ENCODE measurements at places on chromosomes 4 and X.

GRCh38 chr4:126346654-126347053, 1031.9 kb downstream of the FAT4 start:
- H3K4me3 ChIP-seq, result no peak overlapping the region
- no peak for DNase-seq
- no peaks in the 10 kb centered on the region for H3K4me1 ChIP-seq

DNA sequence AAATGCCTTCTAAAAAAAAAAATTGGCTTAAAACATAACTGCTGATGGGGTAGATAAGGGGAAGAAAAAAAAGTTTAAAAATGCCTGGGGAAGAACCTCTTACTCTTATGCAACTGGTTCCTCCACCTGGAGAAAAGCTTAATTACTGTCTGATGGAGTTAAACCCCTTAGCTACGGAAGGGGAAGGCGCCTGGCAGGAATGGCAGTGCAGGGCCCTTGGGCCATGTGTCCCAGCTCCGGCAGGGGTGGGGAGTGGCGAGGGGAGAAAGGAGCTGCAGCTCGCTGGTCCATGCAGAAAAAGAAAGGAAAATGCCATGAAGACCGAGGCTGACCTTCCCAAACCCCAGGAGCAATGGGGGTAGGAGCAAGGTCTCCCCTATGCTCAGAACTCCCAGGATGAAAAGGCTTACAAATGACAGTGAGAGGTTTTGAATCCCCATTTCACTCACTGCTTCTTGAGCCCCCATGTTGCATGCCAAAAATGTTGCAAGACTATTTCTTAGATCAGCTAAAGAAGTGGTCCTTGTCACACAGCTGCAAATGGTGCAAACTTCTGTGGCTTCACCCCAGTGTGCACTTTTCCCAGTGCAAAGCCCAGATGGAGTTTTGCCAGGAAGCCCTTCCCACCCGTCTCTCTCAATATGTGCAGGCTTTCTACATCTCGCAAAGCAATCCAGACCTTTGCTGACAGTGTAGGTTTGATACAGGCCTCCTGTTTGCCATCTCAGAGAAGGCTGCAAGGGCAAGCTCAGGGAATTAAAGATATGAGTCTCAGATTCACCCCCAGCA, 204.8 kb upstream of the CT83 start:
- DNase-seq, result no peak
- no peaks in the 10 kb centered on the region for H3K36me3 ChIP-seq
- no peaks in the 10 kb centered on the region for H3K4me1 ChIP-seq
- no peak overlapping the region for H3K4me3 ChIP-seq
- no peak overlapping the region for H3K27ac ChIP-seq

DNA sequence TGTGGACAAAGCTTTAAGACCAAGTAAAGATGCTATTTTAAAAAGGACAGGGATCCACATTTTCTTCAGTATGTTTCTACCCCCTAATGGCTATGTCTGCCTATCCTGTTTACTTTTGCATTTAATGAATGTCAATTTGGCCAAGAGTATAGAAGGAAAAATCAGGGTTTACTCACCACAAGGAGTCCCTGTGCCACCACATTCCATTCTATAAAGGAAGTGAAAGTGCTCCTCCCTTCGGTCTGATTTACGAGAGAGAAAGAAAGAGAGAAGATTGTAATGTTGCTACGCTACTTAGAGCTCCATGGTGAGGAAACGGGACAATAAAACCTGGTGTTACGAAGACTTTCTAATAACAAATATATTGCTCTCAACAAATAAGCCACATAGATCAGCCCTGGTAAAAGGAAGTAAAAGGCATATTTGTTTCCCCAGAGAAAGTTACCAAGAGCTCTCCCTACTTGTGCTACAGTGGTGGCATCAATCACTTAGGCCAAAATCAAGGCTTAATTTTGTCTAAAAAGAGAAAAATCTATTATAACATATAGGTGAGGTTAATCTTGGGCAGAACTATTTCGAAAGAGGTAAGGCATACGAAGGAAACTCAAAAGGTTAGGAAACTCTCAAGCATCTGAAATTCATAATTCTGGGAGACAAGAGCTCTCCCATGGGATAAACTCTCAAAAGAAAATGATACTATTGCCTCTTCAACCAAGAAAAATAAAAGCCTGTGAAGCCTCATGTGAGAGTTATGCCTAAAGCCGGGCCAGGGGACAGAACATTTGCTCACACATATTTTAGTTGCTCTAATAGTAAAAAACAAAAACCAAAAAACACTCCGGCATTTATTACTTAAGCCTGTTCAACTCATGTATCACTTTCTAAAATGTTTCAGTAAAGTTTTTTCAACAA, 29.5 kb downstream of the TAPT1 start:
- H3K36me3 ChIP-seq, result peaks cover 34% of the 10 kb centered on the region
- no peaks in the 10 kb centered on the region for H3K27me3 ChIP-seq
- no peaks in the 10 kb centered on the region for H3K4me1 ChIP-seq
- DNase-seq, result no peak
- H3K27ac ChIP-seq, result no peak overlapping the region

GRCh38 chrX:44088510-44089144, 115.4 kb upstream of the NDP start:
- no peak overlapping the region for H3K4me3 ChIP-seq
- no peak overlapping the region for H3K27ac ChIP-seq
- H3K27me3 ChIP-seq, result no peaks in the 10 kb centered on the region

DNA sequence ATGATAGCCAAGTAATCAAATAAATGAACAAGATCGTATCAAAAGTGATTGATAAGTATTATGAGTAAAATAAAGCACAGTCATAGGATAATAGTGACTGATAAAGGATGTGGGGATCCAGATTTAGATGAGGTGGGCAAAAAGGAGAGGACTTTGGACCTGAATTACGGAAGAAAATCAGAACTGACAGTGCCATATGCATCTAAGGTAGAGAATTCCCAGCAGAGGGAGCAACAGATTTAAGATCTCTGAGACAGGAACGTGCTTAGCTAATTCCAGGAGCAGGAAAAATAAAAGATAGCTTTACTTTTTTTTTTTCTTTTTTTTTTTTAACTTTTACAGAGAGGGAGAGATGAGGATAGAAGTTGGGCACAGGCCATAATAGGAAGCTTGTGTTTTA, 189.9 kb downstream of the NWD2 start:
- peaks cover 3% of the 10 kb centered on the region for H3K27me3 ChIP-seq
- H3K36me3 ChIP-seq, result no peaks in the 10 kb centered on the region
- DNase-seq, result no peak
- H3K4me1 ChIP-seq, result no peaks in the 10 kb centered on the region
- H3K4me3 ChIP-seq, result no peak overlapping the region
- no peak overlapping the region for H3K27ac ChIP-seq

DNA sequence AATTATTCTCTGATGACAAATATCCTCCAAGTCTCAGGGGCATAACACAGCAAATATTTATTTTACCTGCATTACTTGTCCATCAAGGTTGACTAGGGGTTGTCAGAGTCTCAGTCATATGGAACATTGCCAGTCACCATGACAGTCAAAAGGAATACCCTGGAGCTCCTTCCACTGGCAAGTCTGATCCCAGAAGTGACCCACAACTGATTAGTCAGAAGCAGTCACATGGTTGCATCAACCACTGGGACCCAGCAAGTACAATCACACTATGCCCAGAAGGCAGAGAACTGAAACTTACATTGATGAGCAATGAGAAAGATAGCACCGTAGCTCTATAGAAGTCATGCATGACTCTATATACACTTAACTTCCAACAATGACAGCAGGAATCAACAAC, 41.9 kb upstream of the SOD3 start:
- no peaks in the 10 kb centered on the region for H3K27me3 ChIP-seq
- DNase-seq, result no peak
- no peak overlapping the region for H3K27ac ChIP-seq
- H3K4me3 ChIP-seq, result no peak overlapping the region
- H3K36me3 ChIP-seq, result no peaks in the 10 kb centered on the region

GRCh38 chr4:128355305-128355704, 67.7 kb upstream of the PGRMC2 start:
- no peaks in the 10 kb centered on the region for H3K4me1 ChIP-seq
- H3K36me3 ChIP-seq, result no peaks in the 10 kb centered on the region
- DNase-seq, result no peak
- H3K4me3 ChIP-seq, result no peak overlapping the region
- no peaks in the 10 kb centered on the region for H3K27me3 ChIP-seq

DNA sequence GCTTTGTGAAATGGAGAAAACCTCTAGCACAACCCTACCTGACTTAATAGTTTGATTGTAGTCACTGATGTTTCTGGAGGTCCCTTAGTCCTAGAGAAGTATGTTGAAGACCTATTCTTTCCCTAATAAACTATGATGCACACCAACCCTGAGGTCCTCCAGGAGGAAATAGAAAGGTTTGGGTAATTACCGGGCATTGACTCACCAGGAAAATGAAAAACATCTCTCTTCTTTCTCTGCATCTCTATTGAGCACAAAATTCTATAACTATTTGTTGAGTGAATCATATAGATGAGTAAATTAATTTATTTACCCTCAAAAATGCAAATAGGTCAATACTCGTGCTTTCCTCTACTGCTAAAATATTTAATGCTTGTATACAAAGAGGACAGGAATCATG, 582.4 kb upstream of the FAM241A start:
- no peaks in the 10 kb centered on the region for H3K36me3 ChIP-seq
- H3K4me3 ChIP-seq, result no peak overlapping the region
- no peaks in the 10 kb centered on the region for H3K27me3 ChIP-seq
- no peak overlapping the region for H3K27ac ChIP-seq
- DNase-seq, result no peak
